ENCODE measurements at places on chromosomes 6 and 20.

- no peak for DNase-seq
Measured at GRCh38 chr6:57242505-57242904, 20.4 kb upstream of the RAB23 start.

- no peak for DNase-seq
Measured at GRCh38 chr20:15018966-15019365, 681.6 kb upstream of the FLRT3 start.

GRCh38 chr20:5820738-5821137, 70.5 kb downstream of the SHLD1 start:
- DNase-seq = no peak

DNA sequence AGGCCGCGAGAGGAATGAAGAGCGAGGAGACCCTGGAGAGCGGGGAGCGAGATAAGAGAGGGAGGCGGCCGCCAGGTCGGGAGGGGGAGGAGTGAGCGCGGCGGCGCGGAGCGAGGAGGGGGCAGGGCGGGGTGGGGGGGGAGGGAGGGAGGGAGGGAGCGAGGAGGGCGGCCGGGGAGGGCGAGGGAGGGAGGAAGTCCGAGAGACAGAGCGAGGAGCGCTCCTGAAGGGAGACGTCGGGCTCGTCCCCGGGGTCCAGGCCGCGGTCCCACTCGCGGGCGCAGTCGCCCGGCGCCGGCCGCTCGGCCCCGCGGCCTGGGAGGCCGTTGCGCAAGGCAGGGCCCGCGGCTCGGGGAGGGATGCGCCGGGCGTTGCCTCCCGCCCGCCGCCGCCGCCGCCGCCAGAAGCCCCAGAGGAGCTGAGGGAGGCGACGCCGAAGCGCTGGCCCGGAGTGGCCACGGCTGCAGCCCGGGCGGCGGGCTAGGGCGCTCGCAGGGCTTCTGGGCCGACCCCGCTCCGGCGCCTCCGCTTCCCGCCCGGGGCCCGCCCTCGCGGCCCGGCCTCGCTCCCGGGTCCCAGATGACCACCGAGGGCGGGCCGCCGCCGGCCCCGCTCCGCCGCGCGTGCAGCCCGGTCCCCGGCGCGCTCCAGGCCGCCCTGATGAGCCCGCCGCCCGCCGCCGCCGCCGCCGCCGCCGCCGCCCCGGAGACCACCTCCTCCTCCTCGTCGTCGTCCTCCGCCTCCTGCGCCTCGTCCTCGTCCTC, at the start of gene FOXF2:
Gene FOXF2, plus strand, starts transcription at position 208 of the 764 bp plus-strand sequence. Its CDS starts 372 bp downstream, at position 580.
- no peak for DNase-seq

DNA sequence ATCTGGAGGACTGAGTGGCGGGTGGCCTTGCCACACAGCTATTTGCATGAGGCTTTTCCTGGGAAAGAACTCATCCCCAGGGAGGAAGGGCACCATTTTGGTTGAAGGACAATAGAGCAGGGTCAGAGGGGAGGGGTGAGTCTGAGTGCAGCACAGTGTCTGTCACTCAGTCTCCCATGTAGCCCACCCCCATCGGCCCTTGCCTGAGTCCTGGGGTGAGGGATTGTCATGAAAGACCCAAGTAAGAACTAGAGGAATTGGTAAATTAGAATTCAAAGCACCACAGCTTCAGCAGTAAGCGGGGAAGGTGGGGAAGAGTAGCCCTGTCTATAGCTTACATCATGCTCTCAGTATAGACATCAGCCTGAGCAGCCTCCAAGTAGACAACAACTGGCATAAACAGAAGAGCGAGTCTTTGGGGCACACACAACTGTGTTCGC, 90.4 kb upstream of the TMEM30A start:
- no peak for DNase-seq

- DNase-seq = no peak
Measured at GRCh38 chr6:109340811-109341210, 41.5 kb downstream of the CD164 start.

- no peak for DNase-seq
Measured at GRCh38 chr6:113786168-113786567, 71.0 kb upstream of the MARCKS start.

DNA sequence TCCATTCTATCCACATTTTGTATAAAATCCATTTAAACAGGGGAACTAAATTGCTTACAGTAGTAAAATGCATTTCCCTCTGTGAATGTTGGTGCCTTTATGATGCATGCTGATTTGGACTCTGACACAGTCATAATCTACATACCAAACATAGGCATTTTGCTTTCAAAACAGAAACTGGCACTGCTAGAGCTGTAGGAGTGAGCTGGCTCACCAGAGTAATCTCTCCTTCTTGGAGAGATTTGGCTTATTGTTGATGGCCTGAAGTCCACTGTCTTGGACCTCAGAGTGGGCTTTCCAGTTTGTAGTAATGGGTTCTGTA, 363.2 kb upstream of the FLRT3 start:
- no peak for DNase-seq

DNA sequence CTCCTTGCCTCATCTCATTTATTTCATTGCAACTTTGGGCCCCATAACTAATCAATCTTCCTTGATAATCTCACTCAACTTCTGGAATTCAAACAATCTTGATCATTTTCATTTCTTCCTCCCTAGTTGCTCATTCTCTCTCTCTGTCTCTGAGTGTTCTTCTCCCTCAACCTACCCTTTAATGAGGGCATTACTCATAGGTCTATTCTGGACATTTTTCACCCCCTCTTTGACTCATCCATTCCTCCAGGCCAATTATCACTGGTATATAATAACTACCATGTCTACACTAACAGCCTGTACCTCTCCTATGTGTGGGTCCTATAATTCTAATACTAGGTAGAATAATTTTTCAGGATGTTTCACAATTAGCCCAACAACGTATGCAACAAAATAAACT, 78.8 kb downstream of the COL21A1 start:
- no peak for DNase-seq

DNA sequence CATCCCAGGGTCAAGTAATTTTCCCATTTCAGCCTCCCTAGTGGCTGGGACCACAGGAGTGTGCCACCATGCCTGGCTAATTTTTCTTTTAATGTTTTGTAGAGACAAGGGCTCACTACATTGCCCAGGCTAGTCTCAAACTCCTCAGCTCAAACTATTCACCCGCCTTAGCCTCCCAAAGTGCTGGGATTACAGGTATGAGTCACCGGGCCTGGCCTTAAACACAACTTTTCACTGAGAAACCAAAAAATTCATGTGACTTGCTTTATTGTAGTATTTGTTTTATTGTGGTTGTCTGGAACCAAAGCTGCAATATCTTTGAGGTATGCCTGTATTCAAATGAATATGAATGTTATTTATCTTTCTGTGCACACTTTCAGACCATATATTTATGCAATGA, 72.2 kb downstream of the RWDD2A start:
- DNase-seq = no peak

DNA sequence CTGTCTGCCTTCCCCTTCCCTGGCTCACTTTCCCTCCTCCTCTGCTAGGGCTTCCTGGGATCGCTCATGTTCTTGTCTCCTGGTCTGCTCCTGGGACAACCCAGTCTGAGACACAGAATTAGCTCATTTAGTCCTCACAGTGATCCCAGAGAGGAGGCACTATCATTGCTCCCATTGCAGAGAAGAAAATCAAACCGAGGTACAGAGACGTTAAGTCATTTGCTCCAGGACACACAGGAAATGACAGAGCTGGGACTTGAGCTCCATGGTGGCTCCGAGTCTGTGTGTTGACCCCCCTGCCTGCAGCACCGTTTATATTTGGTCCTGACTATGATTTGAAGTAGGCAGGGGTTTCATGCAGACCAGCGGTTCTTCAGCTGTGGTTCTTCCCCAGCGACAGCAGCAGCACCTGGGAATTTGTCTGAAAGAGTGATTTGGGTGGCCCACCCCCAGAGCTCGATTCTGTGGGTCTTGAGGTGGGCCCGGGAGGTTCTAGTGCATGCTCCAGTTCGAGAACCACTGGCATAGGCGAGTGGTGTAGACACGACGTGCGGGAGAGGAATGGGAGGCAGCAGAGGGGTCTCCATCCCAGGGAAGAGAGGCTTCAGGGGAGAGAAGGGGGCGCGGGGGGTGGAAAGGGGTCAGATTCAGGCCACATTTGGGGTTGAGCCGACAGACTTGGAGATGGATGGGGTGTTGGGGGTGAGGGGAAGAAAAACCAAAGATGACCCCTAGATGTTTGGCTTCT, 24.7 kb downstream of the PCK1 start:
- no peak for DNase-seq
